Activated effector memory CD4-positive, alpha-beta T cell treated with Interleukin-2 at 50 U/mL for 16 hours (primary cell): ENCODE measurements at places on chromosomes 2 and 18.

GRCh38 chr2:173393186-173393585 lies 38.5 kb downstream of the CDCA7 start:
- no peak for DNase-seq

- DNase-seq, result no peak
Measured at GRCh38 chr2:10272464-10272863, 30.2 kb upstream of the HPCAL1 start.

- DNase-seq, result no peak
Measured at GRCh38 chr2:115746151-115746550, 1303.7 kb downstream of the DPP10 start.

DNA sequence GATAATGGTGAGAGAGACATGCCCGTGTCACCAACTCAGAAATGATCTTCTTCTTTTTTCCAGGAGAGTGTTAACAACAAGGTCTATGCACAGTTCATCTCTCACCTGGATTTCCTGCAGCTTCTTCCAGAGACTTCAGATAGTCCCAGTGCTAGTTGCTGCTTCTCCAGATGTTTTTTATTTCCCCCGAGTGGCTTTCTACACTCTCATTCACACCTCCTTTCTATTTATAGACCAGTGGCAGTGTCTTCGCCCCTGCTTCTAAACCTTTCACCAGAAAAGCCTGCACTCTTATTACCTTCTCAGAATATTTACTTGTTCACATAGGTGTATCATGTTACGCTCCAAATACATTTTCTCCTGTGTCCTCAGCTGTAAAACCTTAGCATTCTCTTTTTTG lies 558.8 kb upstream of the CHAC2 start:
- no peak for DNase-seq

- DNase-seq, result no peak
Measured at GRCh38 chr2:128159437-128159836, 68.4 kb downstream of the UGGT1 start.

GRCh38 chr18:34548973-34549294 lies 161.2 kb upstream of the DTNA start:
- DNase-seq, result no peak

DNA sequence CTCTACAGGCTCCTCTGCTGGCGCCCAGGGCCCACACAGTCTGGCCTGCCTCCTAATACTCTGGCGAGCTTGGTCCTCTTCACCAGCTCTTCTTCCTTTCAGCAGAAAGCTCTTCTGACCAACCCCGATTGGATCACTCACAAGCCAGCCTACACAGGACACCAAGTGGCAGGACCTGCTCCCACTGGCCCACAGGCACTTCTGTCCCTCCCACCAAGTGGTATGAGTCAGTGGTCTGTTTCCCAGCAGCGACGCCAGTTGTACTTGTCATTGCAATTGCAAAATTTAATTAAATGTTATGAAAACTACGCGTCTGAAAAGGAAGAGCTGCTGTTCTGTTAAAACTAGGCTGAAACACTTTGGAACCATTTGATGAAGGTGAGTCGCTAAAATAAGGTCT lies 46.7 kb downstream of the NDUFA10 start:
- no peak for DNase-seq

GRCh38 chr2:42568401-42569115 lies at the start of gene MTA3:
MTA3 (plus strand) TSS chr2:42568632; CDS start chr2:42568746, 114 bp downstream.
- DNase-seq, result peak; percentile 51
